ENCODE measurements at places on chromosomes 6 and 20.

DNA sequence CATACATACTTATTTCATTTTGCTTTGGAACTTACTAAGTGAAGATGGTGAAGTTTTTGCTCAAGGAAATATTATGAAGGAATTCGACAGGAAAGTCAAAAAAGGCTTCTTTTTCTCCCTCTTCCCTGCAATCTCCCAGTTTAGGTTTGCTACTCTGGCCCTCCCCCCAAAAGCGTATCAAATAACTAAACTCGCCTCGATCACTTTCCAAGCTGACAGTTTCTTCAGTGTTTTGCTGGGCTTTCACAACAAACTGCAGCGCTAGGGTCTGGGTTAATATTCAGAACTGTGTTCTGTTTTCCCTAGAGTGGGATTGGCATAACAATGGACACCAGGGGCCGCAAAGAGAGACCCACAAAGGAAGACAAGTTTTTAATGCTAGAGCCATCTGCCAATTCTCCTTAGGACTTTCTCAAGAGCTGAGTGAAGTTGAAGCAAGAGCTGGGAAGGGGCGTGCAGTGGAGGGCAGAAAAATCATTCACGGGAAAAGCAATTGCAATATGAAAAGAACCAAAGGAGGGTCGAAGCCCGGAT lies 57.8 kb downstream of the ATP9A start:
- DNase-seq, result no peak

DNA sequence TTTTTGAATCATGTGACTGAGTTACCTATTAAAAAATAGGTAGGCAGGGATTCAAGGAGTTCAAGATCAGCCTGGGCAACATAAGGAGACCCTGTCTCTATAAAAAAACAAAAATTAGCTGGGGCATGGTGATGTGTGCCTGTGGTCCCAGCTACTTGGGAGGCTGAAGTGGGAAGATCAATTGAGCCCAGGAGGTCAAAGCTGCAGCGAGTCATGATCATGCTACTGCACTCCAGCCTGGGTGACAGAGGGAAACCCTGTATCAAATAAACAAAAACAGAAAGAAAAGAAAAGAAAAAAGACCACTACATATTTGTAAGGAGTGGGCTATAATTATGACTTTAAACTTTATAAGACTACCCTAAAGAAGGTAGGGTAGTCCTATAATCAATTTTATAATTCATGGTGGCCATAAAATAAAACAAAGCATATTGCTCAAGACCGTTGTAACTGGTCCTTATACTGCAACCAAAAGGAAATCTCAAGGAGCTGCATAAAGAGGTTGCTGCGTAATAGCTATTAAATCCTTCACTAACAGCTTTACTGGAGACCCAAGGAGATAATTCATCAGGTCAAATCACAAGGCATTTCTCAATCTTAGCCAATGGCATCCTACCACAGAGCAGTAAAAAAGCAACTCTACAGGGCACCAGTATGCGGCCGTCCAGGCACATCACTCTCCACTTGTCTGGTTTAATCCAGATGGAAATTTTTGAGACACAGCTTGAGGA lies 13.5 kb downstream of the PIGU start:
- DNase-seq, result no peak

- no peak for DNase-seq
Observed at GRCh38 chr6:124080483-124080882, 276.8 kb downstream of the NKAIN2 start.

DNA sequence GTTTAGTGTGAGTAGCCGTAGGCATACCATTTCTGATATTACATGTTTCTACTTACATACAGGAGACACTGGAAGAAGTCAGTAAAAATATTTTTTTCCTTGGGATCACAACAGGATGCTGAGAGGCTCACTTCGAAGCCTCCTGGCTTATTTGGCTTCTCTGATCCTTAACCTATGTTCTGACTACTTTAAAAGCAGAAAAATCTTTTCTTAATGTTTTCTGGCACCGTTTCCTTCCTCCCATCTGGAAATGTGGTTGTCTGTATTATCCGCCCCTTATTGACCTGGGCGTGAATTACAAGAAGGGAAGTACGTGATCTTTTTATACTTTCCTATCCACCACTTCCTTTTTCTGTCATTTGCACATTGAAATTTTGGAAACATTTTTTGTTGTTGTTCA lies 379.6 kb downstream of the COL12A1 start:
- DNase-seq, result no peak

DNA sequence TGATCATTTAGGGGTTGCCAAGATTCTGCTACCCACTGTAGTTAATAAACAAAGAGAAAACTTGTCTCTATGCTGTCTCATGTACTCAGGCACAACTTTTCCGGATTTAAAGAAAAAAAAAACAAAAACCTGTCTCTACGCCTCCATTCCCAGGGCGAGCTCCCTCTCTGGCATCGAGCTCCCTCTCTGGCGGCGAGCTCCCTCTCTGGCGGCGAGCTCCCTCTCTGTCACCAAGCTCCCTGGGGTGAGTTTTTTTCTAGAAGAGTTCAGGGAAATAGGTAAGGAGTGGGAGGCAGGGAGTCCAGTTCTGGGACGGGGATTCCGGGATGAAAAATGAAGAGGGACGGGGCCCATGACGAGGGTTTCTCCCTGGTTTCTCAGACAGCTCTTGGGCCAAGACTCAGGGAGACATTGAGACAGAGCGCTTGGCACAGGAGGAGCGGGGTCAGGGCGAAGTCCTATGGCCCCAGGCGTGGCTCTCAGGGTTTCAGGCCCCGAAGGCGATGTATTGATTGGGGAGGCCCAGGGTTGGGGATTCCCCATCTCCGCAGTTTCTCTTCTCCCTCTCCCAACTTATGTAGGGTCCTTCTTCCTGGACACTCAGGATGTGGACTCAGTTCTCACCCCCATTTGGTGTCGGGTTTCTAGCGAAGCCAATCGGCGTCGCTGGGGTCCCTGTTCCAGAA lies 16.5 kb upstream of the HLA-A start:
- DNase-seq, result no peak

DNA sequence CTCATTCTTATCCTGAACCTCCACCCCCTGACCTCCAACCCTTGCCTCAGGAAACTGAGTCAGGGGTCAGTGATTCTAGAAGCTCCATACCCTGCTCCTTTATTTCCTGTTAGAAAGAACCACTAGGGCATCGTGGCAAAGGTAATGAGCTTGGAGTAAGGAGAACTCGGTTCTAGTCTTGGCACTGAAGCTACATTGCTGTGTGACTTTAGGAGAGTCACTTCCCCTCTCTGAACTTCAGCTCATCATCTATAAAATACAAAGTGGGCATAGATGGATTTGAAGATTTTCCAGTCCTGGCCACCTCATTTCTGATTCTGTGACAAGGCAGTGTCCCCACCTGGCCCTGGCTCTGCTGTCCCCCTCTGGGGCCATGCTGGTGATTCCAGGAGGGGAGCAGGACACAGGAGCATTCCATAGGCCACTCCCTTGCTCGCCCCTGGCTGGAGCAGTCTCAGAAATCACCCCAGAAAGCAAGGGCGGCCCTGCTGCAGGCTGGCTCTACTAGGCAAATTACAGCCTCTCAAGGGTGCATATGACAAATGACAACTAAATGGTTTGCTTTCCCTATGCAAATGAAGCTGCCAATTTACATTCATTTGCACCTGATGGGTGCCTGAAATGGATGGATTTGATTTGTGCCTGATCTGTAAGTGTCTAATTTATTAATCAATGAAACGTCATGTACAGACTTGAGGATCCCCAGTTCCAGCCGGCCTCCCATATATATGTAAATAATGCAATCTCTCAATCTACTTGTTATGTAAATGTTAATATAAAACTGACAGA lies 62.2 kb downstream of the LRFN2 start:
- no peak for DNase-seq

GRCh38 chr20:641516-641875 lies 11.5 kb downstream of the SRXN1 start:
- DNase-seq, result no peak

DNA sequence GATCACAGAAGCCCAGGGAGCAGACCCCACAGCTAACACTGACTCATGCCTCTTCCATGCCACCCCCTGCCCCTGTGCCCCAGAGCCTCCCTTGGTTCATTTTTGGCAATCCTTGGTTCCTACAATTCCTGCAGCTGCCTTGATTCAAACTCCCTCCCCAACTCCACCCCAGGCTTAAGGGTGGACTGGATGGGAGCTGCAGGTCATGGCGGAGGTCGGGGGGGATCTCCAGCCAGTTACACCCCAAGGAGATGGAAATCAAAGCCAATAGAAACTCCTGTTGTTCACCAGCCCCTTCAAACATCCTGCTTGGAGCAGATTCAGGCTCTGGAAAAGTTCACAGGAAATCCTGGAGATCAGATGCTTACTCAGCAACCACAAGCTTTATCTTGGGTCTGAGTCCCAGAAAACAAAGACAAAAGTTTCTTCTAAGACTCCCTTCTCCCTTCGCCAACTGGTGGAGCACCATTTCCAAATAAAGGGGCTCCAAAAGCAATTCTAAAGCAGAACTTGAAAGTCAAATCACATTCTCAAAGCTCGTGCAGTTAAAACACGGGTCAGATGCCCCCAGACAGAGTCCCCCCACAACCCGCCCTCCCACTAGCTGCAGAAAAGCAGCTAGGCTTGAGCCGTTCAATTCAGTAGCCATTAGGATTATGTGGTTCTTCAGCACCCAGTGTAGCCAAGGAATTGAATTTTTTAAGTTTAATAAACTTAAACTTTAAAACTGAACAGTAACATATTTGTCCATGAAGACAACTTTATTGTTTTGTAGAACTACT lies 149.5 kb downstream of the ANKRD60 start:
- DNase-seq, result no peak

All from cortex of kidney (tissue), 1 donor.